ENCODE measurements at places on chromosomes 16 and 17.

- no peak for DNase-seq
Measured at GRCh38 chr17:596763-597644, 117.6 kb downstream of the VPS53 start.

GRCh38 chr17:59400858-59401257 is 69.4 kb downstream of the YPEL2 start:
- DNase-seq: no peak

DNA sequence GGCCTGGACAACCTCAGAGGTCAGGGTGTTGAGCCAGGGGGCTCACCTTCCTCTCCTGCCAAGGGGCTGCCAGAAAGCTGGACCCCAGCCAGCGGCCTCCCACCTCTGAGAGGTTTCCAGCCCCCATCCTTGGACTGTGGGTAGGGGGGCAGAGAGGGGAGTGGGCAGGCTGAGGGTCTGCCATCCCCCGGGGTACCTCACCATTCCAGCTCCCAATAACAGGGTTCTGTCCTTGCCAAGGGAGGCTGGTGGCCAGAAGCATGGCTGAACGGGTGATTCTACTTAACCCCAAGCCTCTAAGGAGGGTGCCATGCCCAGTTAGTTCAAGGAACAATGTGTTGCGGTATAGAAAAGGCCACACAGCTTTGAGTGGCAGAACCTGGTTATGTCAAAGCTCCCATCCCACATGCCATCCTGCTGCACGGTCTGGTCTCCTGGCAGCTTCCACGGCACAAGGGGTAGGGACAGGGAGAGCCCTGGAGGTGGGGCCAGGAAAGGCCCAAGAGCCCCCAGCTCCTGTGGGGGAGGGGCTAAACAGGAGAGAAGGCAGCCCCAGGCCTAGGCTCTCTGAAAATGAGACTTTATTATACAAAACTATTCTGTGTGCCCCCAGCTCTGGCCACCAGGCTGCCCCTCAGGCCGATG is 19.8 kb downstream of the B9D1 start:
- DNase-seq: no peak

- no peak for DNase-seq
Measured at GRCh38 chr16:13193721-13194120, 292.3 kb downstream of the SHISA9 start.

DNA sequence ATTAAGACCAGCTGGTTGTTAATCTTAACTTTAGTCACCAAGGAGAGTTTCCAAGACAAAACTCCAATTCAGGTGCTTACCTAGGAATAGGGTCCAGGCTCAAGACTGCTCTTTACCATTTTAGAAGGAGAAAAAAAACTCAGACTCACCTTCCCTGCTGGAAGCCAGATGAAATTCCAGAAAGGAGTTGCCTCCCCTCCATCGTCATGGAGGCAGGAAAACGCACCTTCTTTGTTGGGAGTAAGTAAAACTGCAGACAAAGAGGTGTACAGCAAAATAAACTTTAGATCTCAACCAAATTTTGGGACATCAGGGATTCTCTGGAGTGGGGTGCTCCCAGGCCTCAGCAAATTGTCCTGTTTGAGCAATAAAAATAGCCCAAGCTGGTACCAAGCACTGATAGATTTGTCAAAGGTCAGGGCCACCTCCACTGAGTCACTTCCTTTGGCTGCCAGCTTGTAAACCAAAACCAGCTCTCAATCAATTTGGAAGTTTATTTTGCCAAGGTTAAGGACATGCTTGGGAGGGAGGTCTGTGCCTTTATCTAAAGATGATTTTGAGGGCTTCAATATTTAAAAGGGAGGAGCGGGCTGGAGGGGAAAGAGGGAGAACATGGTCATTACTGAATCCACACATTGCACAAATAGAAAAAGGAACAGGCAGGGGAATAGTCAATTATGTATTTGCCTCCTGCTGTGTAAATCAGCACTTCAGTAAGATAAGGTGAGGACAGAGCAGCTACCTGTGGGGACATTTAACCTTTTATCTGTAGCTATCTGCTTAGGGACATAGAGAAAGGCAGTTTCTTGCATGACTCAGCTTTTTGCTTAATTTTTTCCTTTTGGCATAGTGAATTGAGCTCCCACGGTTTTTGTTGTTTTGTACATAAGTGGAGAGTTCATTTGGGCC is 1.5 kb upstream of the ALDH3A2 start:
- DNase-seq: no peak

GRCh38 chr17:13947499-13947898 is 121.8 kb upstream of the COX10 start:
- no peak for DNase-seq

GRCh38 chr17:16987830-16988601 is 16.1 kb upstream of the TNFRSF13B start:
- no peak for DNase-seq

DNA sequence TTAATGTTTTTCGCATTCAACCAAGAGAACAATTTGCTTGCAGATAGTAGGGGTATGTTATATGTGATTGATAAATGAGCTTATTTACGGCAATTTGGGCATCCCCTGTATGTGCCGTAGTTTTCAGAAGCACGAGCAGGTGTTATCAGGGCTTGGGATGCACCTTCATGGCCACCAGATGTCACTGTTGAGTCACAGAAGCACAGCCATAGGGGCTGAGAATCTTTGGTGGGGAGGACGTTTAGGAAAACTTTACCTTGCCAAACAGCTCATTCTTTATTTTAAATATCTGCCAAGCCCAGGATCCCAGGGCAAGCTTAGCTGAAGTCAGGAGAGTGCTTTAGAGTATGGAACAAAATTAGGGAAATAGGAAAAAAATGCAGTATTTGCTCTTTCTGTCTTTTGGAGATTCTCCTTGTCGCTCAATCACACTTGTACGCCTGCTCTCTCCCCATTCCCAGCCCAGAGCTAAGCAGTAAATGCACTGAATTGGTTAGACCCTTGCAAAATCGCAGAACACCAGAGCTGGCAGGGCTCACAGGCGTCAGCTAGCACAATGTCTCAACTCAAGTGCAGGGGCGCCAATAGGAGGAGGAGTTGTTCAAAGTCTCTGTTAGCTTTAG is 93.6 kb upstream of the MPHOSPH6 start:
- DNase-seq: no peak

DNA sequence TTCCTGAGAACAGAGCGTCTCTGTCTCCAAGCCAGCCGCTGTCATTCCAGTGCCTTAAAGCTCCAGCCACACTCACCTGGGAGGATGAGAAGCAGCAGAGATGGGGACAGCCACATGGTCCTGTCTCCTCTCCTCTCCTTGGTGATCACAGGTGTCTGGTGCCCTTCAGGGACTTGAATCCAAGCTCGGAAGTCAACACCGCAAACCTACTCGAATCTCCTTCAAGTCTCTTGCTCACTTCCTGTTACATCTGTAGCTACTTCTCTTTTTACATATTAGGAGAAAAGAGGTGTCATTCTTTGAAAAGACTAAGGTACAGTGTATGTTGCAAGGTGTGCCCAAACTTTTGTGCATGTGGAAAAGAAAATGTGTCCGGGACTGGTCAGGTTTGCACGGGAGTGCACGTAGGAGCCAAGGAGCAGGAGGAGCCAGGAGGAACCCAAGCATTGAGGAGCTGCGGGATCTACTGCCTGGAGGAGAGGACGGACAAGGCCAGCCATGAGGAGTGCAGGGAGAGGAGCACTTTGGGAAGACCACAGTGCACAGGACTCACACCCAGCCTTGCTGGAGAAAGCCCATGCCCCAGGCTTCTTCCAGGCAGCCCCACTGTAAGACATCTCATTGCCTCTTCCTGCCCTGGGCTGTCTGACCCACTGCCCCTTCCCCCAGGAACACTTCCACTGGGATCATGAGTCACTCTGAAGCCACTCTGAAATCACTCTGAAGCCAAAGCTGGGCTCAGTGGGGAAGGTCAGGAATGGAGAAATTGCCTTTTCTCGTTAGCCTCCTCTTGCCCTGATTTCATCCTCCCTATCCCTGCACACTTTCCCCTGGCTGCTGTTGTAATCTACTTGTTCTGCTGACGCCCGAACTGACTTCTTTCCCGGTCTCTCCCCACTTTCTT is at the start of gene CD300LD:
TSS of gene CD300LD (minus strand) at position 197 of the 904 bp plus-strand sequence. CDS start at position 116, 81 bp downstream.
- no peak for DNase-seq

DNA sequence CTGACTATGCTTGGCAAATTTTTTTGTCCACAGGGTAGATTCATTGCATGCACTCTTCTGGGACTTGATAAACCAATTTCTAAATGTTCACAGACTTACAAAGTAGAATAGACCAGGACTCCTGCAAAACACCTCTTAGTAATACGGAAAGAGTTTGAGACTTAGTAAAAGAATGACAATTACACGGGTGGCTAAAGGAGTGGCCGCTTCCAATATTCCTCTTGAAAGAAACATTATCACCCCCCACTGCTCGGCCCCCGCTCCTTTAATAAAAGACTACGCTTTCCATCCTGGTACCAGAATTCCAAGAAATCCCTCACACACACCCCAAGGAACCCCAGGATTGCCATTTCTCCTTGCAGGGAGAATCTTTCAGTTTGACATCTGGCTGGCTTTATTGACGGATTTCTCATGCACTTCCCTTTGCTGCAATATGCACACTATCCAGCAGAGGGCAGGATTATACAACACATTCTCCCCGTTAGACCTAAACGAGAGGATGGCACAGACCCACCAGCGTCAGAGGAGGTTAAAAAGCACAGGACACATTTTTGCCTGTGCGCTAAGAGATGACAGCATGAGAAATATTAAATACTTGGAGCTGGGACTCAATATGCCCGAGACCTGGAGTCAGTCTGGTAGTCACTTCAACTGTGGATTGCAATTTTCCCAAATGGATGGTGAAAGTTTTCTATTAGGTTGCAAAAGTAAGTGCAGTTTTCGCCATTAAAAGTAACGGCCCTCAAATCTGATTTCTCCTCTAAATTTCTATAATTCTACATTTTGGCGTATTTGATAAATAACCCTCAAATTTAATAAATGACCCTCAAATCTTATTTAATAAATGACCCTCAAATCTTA is 46.6 kb upstream of the NUDT7 start:
- peak; percentile 5 for DNase-seq

DNA sequence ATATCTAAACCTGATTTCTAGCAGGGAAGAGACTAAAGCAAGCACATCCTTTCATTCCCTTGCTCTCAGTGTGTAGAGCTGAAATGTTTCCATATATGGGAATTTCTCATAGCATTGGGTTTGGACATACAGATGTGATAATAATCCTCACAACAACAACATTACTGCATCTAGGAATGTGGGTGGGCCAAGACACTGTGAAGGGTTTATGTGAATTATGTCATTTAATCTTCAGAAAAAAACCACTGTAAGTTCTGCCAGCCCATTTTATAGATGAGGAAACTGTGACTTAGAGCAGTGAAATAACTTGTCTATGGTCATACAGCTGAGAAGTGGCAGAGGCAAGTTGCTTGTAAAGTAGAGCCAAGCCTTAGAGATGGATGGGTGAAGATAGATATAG is 5.2 kb downstream of the OMG start:
- DNase-seq: no peak

DNA sequence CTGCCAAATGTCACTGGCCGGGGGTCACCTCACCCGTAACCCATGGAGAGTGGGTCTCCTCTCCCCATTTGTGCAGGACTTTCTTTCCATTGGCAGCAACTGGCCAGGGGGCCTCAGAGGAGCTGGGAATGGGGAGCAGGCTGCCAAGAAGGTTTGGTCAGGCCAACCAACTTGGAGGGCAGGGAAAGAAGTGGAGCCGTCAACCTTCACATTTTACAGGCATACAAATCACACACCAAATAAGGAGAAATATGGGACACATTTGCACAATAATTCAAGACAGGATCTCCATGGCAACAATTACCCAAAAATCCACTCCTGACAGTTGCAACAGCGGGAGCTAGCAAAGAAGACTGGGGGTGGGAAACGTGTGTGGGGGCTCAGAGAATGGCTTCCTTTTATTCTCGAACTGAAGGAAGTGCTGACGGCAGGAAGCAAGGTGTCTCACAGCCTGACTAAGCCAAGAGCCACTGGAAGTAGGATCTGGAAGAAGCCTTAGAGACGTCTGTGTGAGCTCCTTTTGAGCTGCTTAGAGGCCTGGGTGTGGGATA is 20.9 kb downstream of the RPRML start:
- DNase-seq: no peak

- no peak for DNase-seq
Measured at GRCh38 chr16:79008036-79008868, 592.3 kb downstream of the MAF start.

DNA sequence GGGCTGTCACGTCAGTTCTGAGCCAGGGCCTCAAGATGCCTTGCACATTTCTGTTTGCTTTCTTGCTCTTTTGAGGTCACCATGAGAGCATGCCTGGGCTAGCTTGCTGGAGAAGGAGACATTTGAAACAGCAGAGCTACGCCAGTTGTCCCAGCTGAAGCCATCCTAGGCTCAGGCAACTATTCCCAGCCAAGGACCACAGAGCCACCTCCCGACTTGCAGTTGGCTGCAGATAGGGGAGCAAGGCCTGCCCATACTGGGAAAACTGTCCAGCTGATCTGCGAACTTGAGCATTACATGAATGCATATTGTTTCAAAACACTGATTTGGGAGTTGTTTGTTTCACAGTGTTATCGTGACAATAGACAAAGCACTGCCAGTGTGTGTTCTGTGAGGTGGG is 340.8 kb downstream of the XYLT1 start:
- DNase-seq: no peak

GRCh38 chr16:75058806-75059205 is 57.8 kb downstream of the LDHD start:
- DNase-seq: no peak

GRCh38 chr16:52912565-52913173 is 140.0 kb downstream of the CHD9NB start:
- DNase-seq: no peak

- DNase-seq: no peak
Measured at GRCh38 chr17:80585890-80586845, 41.5 kb downstream of the RPTOR start.

DNA sequence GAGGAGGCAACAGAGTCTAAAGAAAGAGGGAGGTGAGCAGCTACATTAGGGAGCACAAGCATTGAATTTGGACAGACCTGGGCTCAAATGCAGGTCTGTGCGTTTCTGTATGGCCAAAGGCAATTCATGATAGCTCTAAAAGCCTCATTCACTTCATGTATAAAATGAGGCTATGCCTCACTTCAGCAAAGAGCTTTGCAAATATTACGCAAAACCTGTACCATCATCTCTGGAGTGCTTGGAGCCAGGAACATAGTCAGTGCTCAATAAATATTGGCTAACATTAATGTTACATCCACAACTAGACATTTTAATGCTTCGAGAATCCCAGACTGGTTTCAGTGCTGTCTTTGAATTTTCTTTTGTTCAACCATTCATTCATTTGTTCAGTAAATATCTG is 254.7 kb upstream of the CDH11 start:
- DNase-seq: no peak

Measured in NCI-H2081 treated with DMSO at 0.1 percent for 48 hours (cell line).